Epithelial cell of alveolus of lung (primary cell): ENCODE measurements at places on chromosomes 1 and 21. TPM values are rescaled to one million over a fixed set of nuclear protein-coding genes. Genes with fewer than 3 reads are reported as not detected.

Gene RGS4
- total RNA-seq = 14.4 and 30.9 TPM in 2 replicates

Gene SPRR2F
- not detected in 2 replicates for total RNA-seq

Gene VSIG8
- not detected in 2 replicates for total RNA-seq

Gene UBE2U
- total RNA-seq = not detected in 2 replicates

Gene GNAT2
- total RNA-seq = 0.32 TPM in 1 of 2 replicates, not detected in the other

Gene NMNAT2
- under 0.01 and 0.26 TPM in 2 replicates for total RNA-seq

Gene FNDC10
- total RNA-seq = 5.6 and 6.3 TPM in 2 replicates

Gene DENND1B
- 3.5 and 3.6 TPM in 2 replicates for total RNA-seq

Gene CASZ1
- total RNA-seq = 0.13 and 0.16 TPM in 2 replicates

Gene LEPROT
- 32.8 and 44.6 TPM in 2 replicates for total RNA-seq

Gene ACTL8
- total RNA-seq = 0.08 TPM in 1 of 2 replicates, not detected in the other

Gene CORT
- not detected in 2 replicates for total RNA-seq

Gene CD2
- not detected in 2 replicates for total RNA-seq

Gene FAM229A
- 1.2 and 3.1 TPM in 2 replicates for total RNA-seq

Gene ELK4
- total RNA-seq = 12.8 and 16.9 TPM in 2 replicates

Gene FMO5
- 0.13 and 0.72 TPM in 2 replicates for total RNA-seq

Gene COL9A2
- 3.4 and 10.5 TPM in 2 replicates for total RNA-seq

Gene RIT1
- total RNA-seq = 23.8 and 27.7 TPM in 2 replicates

Gene NEK2
- total RNA-seq = 4.5 and 15.0 TPM in 2 replicates

Gene TP73
- 0.16 and 0.26 TPM in 2 replicates for total RNA-seq

Gene KRTAP7-1
- total RNA-seq = not detected in 2 replicates

Gene CLDN8
- total RNA-seq = not detected in 2 replicates

Gene INSRR
- not detected in 2 replicates for total RNA-seq
